Stimulated activated CD4-positive, alpha-beta T cell treated with anti-CD3 and anti-CD28 coated beads, Interleukin-12 subunit alpha, Interleukin-12 subunit beta, amount 100 ng/mL, for 48 hours (primary cell): ENCODE measurements at places on chromosomes 1 and 21.
A peak's percentile ranks its signal among the peaks of the same experiment; 100 is the strongest.

GRCh38 chr1:110133436-110133835, 16.9 kb upstream of the SLC6A17 start:
- no peak for DNase-seq

- peak; percentile 43 for DNase-seq
Measured at GRCh38 chr1:160567858-160568682, 11.2 kb downstream of the CD84 start.

GRCh38 chr1:41360074-41360785, 1.0 kb upstream of the FOXO6 start:
- no peak for DNase-seq

- DNase-seq: peak; percentile 67
Measured at GRCh38 chr1:168082008-168082876, 54.5 kb downstream of the GPR161 start.

- DNase-seq: no peak
Measured at GRCh38 chr1:64087768-64088167, 115.7 kb upstream of the UBE2U start.

DNA sequence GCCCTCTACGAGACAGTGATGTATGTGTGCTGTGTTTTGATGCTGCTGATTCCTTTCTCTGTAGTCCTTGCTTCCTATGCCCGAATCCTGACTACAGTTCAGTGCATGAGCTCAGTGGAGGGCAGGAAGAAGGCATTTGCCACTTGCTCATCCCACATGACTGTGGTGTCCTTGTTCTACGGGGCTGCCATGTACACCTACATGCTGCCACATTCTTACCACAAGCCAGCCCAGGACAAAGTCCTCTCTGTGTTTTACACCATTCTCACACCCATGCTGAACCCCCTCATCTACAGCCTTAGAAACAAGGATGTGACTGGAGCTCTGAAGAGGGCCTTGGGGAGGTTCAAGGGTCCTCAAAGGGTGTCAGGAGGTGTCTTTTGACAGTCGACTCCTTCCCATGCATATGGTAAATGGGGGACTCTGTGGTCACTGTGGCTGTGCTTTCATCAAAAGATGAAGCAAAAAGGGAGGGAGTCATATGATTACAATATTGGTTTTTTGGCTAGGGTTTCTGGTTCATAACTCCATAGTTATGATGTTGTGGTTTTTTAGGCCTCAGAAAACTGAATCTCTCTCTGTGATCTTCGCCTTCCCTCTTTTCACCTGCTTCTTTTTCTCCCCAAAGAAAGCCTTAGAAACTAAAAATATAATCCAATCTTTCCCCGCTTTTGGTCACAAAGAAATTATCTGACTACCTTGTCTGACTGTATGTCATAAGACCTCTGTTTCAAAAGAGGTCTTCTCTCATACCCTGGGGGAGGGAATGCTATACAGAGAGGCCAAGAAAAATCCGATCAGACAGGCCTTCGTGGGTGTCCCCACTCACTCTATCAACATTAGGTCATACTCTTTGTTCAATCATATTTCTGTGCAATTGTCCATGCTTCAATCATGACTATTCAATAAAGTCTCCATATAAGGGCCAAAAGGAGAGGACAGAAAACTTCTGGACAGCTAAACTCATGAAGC, 4.2 kb downstream of the OR2T1 start:
- no peak for DNase-seq

DNA sequence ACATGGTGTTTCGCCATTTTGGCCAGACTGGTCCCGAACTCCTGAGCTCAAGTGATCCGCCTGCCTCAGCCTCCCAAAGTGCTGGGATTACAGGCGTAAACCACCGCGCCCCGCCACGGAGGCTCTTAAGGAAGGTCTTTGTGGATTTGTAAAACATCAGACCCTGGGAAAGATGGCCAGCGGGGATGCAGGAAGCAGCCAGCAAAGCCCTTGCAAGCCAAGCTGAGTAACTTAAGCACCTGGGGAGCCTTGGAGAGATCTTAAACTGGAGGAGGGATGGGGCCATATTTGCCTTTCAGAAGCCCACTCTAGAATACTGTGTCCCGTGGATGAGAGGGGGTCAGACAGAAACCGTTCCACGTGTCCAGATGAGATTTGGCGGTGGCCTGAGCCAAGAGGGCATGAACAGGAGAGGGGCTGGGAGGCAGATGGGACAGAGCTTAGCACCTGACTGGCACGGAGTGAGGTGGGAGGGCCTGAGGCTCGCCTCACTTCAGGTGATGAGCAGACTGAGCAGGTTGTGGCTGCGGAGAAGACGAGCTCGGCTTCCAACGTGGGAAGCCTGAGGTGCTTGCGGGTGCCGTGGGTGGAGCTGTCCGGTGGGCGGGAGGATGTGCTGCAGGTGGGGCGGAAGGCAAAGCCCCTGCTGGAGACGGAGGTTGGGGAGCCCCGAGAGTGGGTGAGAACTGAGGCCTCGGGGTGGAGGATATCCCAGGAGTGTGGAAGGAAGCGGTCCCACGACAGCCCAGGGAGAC, 11.7 kb downstream of the C1orf216 start:
- no peak for DNase-seq

DNA sequence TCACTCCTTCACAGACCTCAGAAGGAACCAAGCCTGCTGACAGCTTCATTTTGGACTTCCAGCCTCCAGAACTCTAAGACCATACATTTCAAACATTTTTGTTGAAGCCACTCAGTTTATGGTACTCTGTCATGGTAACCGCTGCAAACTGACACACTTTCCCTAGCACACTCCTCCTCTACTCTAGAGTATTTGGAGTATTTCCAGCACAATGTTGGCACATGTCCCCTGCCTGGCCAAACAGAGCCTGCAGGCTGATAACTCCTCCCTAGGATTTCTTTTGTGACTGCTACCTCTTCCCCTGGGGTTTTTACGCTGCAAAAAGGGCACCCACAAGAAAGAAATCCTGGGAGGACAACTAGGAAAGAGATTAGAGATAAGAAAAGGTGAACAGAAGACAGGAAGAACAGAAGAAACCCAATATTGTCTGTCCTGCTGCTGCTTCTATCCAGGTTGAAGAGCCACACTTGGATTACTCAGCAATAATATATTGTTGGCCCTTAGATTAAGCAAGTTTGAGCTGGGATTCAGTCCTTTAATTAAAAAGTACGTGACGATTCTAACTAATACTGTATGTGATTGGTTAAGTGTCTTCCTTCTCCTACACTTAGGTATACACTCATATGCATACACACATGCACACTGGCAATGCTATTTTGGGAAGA, 844.1 kb downstream of the LTN1 start:
- no peak for DNase-seq

- DNase-seq: no peak
Measured at GRCh38 chr1:10604966-10605365, 130.2 kb downstream of the PEX14 start.

DNA sequence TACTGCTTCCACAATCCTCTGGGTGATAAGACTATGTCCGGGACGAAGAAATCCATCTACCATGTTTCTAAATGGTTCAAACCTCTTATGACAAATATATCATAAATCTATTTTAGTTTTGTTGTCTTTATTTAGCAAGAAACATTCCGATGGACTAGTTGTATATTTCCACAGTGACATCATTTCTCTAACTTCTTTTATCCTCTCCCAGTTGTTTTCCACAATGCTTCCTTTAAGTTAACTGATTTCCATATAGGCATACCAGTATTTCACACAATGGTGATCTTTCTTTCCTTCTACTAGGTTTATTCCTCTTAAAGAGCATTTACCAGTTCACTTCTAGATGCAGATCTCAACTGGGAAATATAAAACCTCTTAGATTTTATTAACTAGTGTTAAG, 44.8 kb downstream of the USP1 start:
- DNase-seq: no peak

- no peak for DNase-seq
Measured at GRCh38 chr1:172742599-172743500, 83.9 kb downstream of the FASLG start.

DNA sequence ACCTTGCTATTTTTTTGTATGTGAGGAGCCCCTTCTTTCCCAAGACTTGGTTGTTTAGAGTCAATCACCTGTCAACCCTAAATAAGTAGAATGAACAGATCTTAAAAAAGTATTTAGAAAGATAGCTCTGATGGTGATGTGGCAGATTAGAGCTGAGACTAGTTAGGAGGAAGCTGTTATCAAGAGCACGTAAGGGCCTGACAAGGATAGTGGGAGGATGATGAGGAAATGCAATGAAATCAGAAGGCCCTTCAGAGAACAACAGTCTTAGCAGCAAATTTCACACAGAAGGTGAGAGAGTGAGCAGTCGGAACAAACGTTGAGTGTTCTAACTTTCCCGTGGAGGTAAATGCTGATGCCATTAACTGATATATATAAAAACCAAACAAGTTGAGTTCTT, 15.9 kb upstream of the S1PR1 start:
- no peak for DNase-seq

DNA sequence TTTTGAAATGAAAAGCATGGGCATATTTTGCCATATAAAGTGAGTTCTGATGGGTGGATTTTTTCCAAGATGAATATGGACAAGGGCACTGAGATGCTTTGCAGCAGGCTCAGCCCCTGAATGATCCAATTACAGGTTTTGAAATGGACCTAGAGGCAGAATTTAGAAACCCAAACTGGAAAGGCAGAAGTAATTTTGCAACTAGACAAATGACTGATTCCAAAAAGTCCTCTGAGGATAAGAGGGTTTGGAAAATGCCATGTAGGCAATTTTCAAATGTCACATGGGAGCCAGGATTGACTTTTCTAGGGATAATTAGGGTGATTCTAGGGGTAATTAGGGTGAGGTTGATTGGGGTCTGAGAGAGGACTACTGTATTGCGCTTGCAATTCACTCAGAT, 148.9 kb upstream of the ZNF648 start:
- no peak for DNase-seq

- no peak for DNase-seq
Measured at GRCh38 chr1:30271401-30272276, 451.7 kb downstream of the MATN1 start.

DNA sequence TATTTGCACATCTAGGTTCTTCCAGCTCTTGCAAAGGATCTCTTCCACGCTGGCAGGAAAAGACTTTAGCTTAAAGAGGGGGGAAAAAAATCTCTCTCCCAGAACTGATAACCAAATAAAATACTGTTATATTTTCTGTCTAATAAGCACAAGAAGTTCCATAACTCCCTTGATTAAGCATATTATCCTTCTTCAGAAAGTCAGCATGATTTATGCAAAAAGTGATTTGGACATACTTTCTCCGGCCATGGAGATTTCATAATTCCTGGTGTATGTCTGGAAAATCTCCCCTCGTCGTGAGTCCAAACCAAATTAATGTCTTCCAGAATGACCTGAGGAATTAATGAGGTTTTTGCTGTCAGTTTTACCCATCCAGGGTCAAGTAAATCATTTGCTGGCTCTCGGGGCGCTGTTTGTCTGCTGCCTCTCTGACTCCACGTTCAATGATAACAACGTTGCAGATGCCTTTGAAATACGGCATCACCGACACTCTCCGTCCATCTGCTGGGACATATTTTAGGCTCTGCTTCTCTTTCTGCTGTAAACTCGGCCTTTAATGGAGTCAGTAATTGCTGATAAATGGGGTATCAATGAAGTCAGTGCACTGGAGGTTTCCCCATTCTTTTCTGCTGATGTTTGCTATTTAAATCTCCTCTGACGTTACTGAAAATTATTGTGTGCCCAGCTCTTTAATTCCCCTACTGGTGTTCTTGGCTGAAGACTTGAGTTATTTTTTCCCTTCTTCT, 112.9 kb downstream of the HLX start:
- no peak for DNase-seq

DNA sequence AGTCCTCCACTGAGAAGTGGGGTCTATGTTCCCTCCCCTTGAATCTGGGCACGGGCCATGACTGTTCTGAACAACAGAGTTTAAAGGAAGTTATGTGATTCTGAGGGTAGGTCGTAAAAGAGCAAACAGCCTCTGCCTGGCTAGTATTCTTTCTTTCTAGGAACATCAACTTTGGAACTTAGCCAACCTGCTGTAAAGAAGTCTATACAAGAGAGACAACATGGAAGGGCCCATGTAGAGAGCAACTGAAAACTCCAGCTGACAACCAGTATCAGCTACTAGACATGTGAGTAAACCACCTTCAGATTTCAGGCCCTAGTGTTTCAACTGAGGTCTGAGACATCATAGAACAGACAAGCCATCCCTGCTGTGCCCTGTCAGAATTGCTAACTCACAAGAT, 7.5 kb downstream of the SELENOF start:
- no peak for DNase-seq

- peak; percentile 20 for DNase-seq
Measured at GRCh38 chr21:44517175-44517899, 22.7 kb downstream of the KRTAP10-1 start.

DNA sequence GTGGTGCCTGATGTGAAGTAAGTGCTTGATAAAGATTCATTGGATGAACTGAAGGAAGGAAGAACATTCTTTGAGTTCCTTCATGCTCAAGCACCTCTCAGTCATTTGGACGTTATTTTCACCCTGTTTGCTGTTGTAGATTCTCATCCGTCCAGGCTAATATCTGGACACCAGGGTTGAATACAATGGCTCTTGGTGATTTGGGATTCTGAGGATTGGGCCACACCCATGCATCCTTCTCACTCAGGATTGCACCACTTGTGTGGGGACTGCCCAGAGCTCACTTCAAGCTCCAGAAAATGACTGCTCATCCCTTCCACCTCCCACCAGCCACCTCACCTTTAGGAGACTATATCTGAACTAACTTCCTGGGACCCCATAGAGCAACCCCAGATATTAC, 117.1 kb upstream of the IPO9 start:
- DNase-seq: no peak

- no peak for DNase-seq
Measured at GRCh38 chr1:114078116-114078515, 75.6 kb downstream of the SYT6 start.

DNA sequence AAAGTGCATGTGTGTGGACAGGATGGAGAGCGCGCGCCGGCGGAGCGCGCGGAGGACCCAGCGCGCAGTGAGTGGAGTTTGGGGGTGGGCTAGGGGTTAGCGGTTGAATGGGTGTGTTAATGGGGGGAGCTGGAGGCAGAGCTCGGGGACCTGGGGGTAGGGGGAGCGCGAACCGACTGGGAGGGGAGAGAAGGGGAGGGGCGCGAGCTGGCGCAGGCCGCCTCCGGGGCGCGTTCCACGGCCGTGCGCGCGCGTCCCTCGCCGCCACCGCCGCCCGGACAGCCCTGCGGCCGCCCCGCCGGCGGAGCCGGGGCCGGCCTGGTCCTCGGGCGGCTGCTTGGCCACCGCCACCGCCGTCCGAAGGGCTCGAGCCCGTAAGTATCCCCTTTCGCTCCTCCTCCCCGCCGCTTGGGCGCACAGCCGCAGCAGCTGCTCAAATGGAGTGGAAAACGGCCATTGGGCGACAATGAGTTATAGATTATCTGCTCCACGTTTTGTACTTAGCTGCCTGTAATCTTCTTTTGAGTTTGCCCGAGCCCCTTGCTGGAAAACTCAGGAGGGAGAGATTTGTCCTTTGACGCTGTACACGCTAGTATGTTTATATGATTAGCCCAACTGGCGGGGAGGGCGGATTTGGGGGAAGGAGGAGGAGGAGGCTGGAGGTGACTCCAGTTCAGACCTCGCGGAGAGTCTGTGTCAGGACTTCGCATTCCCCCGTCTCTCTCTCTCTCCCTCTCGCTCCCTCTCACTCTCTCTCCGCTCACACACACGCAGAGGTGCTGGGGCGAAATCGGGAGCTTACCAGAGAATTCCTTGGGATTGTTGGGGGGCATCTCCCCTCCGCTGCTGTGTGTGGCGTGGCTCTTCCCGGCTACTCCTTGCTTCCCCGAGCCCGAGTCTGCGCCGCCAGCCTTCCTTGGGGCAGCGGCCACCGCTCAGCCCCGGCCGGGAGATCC, at the start of gene ADGRL2:
Gene ADGRL2, plus strand, starts transcription at position 240 of the 956 bp plus-strand sequence. CDS start 36,051 bp downstream, outside the sequence.
- DNase-seq: no peak

GRCh38 chr1:99374109-99374508, 109.8 kb downstream of the PLPPR4 start:
- no peak for DNase-seq
